Activated CD4-positive, CD25-positive, alpha-beta regulatory T cell treated with anti-CD3 and anti-CD28 coated beads, Interleukin-2, amount 50 U/mL, for 16 hours (primary cell): ENCODE measurements at places on chromosomes 5 and 9.

DNA sequence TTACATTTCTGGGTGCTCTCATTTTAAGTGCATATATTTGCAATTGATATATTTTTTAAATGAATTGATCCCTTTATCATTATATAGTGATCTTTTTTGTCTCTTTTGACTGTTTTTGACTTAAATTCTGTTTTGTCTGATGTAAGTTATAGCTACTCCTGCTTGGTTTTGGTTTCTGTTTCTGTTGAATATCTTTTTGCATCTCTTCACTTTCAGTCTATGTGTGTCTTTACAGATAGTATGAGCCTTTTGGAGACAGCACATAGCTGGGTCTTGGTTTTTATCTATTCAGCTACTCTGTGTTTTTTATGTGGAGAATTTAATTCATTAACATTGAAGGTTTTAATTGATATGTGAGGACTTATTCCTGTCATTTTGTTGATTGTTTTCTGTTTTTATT, 311.3 kb downstream of the SPATA31D1 start:
- no peak for DNase-seq

DNA sequence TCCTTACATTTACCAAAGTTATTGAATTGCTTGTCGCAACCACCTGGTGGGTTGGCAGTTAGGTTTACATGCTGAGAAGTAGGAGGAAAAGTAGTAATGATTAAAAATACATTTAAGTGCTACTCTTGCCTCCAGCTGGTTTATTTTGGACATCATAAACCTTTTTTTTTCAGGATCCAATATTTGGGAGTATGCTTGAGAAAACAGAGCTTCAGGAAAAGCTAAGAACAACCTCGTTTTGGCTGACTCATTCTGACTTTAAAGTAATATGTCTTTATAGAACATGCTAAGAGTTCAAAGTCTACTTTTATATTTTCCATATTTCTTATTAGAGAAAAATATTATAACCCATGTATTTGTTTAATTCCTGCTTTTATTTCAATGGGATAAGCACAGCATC, 41.7 kb upstream of the BNC2 start:
- no peak for DNase-seq

- no peak for DNase-seq
Measured at GRCh38 chr5:129899454-129899853, 4.8 kb upstream of the CHSY3 start.

- no peak for DNase-seq
Measured at GRCh38 chr9:79353856-79354520, 217.8 kb upstream of the TLE4 start.

GRCh38 chr5:176822041-176822792, 11.9 kb downstream of the UNC5A start:
- DNase-seq: no peak

DNA sequence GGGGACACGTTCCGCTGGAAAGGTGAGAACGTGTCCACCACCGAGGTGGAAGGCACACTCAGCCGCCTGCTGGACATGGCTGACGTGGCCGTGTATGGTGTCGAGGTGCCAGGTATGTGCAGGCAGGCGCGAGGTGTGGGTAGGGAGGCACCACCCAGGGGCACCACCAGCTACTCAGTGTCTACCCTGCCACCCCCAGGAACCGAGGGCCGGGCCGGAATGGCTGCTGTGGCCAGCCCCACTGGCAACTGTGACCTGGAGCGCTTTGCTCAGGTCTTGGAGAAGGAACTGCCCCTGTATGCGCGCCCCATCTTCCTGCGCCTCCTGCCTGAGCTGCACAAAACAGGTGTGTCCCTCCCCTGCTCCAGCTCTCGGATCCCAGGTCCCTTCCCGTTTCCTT, 15.1 kb downstream of the SLC27A4 start:
- DNase-seq: no peak

- DNase-seq: no peak
Measured at GRCh38 chr5:16916262-16916878, 19.7 kb downstream of the MYO10 start.

GRCh38 chr5:152113401-152113800, 188.8 kb upstream of the GLRA1 start:
- no peak for DNase-seq

GRCh38 chr9:26682796-26683496, 209.7 kb downstream of the CAAP1 start:
- DNase-seq: no peak

- no peak for DNase-seq
Measured at GRCh38 chr5:96903300-96903699, 27.0 kb downstream of the ERAP2 start.

DNA sequence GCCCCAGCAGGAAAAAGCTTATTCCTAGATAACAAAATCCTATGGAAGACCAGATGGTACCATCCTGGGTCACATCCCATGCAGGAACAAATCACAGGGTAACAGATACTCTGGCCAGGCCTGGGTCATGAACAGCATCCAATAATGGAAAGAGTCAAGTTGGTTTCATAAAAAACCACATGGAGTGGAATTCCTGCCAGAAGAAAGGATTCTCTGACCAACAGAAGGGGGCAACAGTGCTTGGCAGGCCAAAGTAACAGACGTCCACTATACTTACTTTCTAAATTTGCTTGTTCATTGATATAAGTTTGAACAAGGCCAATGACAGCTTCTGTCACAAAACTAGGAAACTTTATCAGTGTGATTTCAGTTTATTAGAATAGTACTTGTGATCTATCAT, 273.5 kb downstream of the ARRDC3 start:
- DNase-seq: no peak

GRCh38 chr5:73268826-73269225, 95.8 kb downstream of the TMEM174 start:
- DNase-seq: no peak

DNA sequence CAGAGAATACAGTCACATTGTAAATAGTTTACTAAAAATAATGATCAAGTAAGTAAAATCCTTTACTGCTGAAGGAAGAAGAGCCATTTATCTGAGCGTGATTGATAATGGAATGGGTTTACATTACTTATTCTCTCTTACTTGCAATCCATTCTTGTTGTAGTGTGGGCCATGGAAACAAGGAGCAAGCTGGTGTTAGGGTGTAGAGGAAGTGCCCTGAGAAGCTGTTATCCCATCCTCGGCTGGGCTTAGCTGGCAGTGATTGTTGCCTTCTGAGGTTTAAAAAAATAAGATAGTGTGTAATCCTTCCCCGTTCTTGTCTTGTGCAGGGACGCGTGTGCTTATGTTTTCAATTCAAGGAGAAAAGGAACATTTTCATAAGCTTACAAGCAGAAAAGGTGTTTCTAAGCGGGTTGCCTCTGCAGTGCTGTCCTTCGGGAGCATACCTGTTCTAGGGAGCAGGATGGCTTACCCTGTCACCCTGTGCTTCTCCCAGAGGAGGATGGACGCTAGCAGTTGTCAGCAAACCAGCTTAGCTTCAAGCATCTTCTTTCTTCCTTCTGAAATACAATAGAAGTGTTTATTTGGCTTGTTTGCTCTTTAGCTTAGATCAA, 188.3 kb downstream of the ARHGEF28 start:
- no peak for DNase-seq
